ENCODE measurements at places on chromosomes 1 and 21.

GRCh38 chr1:110506541-110506940 lies 12.4 kb downstream of the KCNA10 start:
- DNase-seq = no peak

GRCh38 chr1:155301342-155301841 lies at the start of gene PKLR:
Gene PKLR, minus strand, starts transcription at chr1:155301438. Its CDS starts 43 bp downstream, at chr1:155301395.
- DNase-seq = no peak

GRCh38 chr1:36367066-36367465 lies 18.7 kb downstream of the STK40 start:
- DNase-seq = no peak

DNA sequence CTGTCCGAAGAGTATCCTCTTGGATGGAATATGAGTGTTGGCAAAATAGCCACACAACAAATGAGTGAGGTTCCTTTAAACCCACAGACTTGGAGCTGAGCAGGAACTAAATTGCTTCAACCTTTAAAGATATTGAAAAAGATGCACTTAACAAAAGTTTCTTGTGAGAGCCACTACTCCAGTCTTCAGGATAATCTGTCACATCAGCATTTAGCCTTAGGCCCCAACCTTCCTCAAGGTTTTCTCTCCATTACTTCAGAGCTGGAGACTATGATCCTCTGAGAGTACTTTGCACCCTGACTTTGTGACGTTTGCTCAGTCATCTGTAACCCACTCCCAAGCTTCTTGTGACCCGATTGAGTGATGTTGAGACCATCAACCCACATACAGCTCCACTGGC lies 212.8 kb downstream of the LRRC40 start:
- no peak for DNase-seq

GRCh38 chr1:109897259-109897955 lies 13.2 kb upstream of the CSF1 start:
- no peak for DNase-seq

GRCh38 chr21:34830386-34831170 lies 161.8 kb downstream of the CLIC6 start:
- no peak for DNase-seq

- DNase-seq = no peak
Measured at GRCh38 chr1:161044535-161044907, 1.3 kb downstream of the USF1 start.

- no peak for DNase-seq
Measured at GRCh38 chr1:153534925-153535241, 908 bp downstream of the S100A6 start.

DNA sequence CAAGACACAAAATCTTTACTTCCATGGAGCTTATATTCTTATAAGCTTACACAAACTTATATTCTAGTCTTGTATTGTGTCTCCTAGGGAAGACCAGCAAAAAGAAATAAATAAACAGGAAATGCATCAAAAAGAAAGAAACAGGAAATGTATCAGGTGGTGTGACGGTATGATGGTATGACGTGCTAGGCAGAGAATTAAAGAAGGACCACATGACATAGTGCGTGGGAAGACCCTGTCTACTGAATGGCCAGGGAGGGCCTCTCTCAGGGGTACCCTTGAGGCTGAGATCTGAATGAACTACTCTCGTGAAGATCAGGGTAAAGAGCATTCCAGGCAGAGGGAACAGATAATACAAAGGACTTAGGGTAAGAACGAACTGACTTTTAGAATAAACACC lies 15.6 kb upstream of the WDR26 start:
- DNase-seq = no peak

DNA sequence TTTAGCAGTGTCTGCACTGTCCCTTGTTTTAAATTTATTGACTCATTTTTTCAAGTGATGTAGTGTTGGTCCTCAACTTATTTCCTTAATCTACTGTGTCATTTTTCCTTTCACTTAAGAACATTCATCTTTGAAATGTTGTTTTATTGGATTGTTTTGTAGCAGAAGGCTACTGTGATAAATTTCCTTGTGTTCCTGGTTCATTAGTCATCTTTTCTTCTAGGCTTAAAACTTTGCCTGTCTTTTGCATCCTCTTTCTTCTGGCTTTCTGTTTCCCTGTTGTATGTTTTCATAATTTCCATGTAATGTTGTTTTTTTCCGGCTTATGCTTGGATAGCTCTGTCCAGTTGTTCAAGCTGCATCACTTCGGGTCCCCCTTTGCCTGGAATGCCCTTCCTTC lies 61.9 kb downstream of the UBE2T start:
- DNase-seq = no peak

- no peak for DNase-seq
Measured at GRCh38 chr1:162571696-162572095, 10.2 kb downstream of the UAP1 start.

GRCh38 chr1:214777364-214777763 lies 174.4 kb downstream of the CENPF start:
- DNase-seq = no peak
